ENCODE measurements at places on chromosomes 12 and 14.

- no peak for DNase-seq
Observed at GRCh38 chr14:104119119-104119487, 19.3 kb upstream of the KIF26A start.

DNA sequence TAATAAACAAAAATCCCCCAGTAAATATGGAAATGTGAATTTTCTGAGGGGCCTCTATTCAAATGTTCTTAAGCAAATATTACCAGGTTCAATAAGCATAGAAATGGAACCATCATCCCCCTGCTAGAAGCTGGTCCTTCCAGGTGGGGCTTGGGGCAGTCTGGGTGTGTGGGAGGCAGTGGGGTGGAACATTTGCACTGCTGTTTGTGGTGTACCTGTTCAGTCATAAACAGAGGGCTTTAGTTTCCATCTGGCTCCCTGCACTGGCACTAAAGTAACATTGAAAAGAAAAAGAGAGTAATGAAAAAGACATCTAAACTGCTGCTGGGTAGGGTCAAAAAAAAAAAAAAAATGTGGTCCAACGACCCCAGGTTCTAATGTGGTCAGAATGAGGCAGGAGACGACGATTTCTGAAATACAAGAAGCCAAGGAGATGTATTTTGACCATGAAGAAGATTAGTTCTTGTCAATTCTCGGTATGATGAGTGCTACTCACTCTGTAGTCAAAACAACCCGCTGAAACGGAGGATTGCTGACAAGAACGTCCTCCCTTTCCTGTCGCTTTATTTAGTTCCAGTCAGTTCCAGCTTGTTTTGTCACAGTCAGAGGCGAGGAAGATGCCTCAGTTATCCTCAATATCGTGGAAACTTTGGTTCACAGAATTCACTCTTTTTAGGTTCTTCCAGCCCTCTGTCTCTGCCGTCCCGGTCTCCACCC, 44.2 kb upstream of the MANSC4 start:
- DNase-seq = no peak

DNA sequence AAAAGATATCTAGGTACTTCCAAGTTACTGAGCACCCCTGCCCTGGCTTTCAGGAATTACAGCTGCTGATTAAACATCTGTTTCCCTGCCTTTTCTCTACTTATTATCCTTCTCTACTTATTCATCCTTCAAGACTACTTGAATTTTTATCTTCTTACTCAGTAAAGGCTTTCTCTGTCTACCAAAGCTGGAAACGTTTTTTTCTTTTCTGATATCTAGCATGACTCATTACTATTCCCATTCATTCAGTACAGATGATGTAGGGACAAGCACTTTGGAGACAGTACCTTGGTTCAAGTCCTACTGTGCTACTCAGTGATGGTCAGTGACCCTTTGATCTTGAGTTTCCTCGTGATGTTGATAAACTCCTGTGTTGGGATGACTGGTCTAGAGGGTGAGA, 848.7 kb downstream of the NRXN3 start:
- DNase-seq = no peak

GRCh38 chr12:123917337-123917850, 55.2 kb downstream of the CCDC92 start:
- DNase-seq = no peak

- DNase-seq = no peak
Observed at GRCh38 chr12:46380881-46381280, 8.3 kb upstream of the SLC38A2 start.

DNA sequence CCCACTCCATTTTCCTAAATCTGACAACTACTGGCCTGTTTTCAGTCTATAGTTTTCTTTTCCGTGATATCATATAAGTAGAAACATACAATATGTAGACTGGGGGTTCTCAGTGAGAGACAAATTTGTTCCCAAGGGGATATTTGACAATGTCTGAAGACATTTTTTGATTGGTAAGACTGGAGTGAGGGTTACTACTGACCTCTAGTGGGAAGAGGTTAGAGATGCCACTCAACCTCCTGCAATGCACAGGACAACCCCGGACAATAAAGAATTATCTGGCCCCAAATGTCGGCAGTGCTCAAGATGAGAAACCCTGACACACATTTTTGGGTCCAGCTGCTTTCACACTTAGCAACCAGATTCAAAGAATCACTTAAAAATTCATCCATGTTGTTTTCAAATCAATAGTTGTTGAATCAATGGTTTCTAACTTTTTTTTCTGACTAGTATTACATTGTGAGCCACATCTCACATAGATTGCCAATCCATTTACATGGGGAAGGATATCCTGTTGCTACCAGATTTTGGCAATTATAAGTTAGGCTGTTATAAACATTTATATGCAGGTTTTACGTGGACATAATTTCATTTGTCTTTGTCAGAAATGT, 307.1 kb downstream of the RPL10L start:
- DNase-seq = peak; percentile 7

- no peak for DNase-seq
Observed at GRCh38 chr12:5088586-5089264, 45.0 kb downstream of the KCNA5 start.

GRCh38 chr12:94109160-94109559, 39.2 kb upstream of the PLXNC1 start:
- no peak for DNase-seq

DNA sequence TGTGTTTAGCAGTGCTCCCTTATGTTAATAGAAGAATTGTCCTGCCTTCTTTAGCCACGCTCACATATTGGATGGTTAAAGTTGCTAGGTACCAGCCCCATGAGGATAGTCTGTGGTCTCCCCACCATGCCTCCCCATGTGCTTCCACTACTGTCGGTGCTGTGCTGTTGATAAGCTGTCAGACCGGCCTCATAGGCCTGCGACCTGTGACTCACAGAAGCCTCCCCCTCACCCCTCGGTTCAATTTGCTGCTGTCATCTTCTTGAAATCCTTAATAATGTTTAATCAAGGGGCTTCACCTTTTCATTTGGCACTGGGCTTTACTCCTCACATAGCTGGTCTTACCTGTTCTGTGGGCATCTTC, 227.2 kb downstream of the NPAS3 start:
- no peak for DNase-seq

- no peak for DNase-seq
Observed at GRCh38 chr14:98350213-98350612, 921.8 kb downstream of the BCL11B start.

- DNase-seq = no peak
Observed at GRCh38 chr12:46276756-46277155, 7.9 kb upstream of the SLC38A1 start.

- no peak for DNase-seq
Observed at GRCh38 chr12:116143909-116144308, 133.6 kb downstream of the MED13L start.

GRCh38 chr12:13196130-13196921, at the start of gene EMP1:
Gene EMP1 (plus strand): TSS chr12:13196726. CDS start chr12:13211511, 14,785 bp downstream.
- DNase-seq = peak; percentile 62

GRCh38 chr12:122081083-122081696, 2.6 kb downstream of the MLXIP start:
- no peak for DNase-seq

- no peak for DNase-seq
Observed at GRCh38 chr14:92906420-92906819, 16.5 kb upstream of the CHGA start.

GRCh38 chr12:83074358-83074894, 387.7 kb downstream of the TMTC2 start:
- DNase-seq = no peak

DNA sequence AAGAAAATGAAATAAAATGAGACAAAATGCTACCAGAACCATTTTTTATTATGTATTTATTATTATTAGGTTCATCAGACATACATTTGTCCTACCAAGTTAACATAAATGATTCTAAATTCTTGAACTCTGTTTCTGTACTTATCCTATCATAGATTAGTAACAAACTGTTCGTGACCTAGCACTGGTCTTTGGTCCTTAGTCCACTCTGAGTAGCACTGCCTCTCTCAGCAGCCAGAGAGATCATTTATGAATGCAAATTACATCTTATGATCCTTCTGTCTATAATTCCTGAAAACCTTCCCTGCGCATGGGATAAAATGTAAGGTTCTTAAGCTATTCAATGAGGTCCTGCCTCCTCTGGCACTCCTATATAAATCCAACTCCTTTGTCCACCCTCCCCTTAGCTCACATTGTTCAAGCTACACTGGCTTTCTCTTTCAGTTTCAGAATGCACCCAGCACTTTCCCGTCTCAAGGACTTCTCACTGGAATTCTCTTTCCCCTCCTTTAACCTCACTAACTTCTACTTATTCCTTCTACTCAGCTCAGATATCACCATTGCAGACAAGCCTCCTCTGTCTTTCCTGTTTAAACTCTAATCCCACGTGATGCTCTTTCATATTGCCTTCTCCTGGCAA, 17.1 kb downstream of the PDZRN4 start:
- DNase-seq = peak; percentile 28

- DNase-seq = no peak
Observed at GRCh38 chr12:24600551-24600950, 348.4 kb downstream of the BCAT1 start.

DNA sequence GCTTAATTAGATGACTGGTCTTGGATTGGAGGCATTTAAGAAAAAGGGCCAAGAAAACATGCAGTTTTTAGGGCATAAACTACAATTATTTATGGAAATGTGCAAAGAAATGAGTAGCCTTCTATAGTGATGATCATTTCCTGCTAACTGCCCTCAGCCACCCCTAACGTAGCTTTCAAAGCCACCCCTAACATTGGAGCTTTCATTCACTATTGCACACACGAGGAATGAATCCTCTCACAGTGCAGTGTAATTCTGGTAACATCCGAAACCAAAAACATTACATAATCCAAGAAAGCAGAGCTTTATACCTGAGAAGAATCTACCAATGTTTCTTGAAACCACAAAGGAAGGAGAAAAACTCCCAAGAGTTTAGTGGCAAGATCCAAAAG, 1003.6 kb downstream of the TMEM121 start:
- no peak for DNase-seq

DNA sequence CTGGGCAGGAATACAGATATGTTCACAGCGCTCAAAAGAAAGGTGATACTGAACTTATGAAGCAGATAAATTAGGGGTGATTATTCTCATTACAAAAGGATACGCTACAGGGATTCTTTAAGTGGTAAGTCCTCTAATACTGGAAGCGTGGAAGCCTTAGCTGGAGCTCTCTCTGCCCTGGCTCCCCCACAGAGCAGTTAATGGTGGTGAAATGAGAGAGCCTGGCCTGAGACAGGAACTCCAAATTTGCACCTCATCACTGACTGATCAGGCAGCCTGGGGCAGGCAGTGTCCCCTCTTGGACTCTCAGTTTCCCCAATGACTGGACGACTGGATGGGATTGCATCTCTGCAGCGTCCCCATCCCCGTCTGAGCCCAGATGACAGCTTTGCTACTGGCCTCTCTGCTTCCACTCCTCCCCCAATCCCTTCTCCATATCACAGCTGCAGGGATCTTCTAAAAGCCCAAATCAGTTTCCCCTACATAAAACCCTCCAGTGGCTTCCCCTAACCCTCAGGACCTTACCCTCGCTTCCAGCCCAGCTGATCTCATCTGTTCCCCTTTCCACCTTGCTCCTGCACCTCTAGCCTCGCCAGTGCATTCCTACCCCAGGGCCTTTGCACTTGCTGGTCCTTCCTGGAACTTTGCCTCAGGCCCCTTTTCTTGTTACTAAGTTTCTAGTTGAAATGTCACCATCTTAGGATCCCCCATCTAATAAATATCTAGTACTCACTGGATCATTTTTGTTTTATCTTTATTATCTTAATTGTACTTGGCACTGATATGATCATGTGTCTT, 171.7 kb upstream of the LHX5 start:
- DNase-seq = no peak

DNA sequence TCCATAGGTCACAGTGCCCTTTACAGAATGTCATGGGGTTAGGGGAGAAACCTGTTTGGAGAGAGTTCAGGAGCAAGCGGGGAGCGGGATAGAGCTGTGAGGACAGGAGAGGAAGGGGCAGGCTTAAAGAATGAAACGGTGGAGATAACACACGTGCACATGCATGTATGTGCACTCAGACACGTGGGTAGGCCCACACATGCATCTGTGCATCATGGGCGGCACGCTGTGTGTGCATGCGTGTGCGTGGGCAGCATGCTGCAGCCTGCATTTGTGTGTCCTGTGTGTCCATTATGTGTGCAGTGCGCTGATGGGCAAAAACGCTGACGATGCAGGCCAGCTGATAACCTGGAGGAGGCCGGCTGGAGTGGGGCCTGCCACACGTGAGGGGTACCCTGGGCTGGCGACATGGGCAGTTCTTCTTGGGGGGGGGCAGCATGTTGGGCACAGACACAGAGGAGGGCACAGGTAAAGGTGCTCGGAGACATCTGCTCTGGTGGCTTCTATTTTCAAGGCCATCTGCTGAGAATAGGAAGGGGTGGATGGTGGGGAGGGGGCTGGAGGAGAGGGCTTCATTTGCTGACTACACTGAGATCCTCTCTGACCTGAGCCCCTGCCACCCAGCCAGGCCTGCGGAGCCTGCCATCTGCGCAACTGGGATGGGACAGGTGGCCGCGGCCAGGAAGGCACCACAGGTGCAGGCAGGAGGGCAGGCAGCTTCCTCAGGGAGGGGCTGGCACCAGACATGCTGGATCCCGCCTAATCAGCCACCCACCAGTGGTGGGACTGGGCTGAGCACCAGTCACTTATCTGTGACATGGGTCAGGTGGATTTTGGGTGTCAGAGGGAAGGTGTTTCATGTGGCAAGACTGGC, 4.6 kb upstream of the ANKRD9 start:
- no peak for DNase-seq

DNA sequence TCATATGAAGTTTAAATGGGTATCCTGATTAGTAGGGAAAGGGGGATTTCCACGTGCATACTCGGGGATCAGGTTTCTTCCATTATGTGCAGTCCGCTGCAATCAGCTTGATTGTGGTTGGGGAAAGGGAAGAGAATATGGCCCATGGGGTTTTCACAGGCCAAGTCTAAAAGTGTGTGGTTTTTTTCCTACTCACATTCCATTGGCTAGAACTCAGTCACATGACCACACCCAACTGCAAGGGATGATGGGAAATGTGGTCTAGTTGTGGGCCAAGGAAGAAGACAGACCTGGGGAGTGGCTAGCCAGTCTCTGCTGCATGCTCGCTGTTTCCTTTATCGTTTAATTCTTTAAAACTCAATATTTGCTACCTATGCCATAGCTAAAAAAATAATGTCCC, 105.1 kb downstream of the PRIMA1 start:
- DNase-seq = peak; percentile 87

GRCh38 chr14:61747342-61747741, 14.9 kb upstream of the SNAPC1 start:
- no peak for DNase-seq

DNA sequence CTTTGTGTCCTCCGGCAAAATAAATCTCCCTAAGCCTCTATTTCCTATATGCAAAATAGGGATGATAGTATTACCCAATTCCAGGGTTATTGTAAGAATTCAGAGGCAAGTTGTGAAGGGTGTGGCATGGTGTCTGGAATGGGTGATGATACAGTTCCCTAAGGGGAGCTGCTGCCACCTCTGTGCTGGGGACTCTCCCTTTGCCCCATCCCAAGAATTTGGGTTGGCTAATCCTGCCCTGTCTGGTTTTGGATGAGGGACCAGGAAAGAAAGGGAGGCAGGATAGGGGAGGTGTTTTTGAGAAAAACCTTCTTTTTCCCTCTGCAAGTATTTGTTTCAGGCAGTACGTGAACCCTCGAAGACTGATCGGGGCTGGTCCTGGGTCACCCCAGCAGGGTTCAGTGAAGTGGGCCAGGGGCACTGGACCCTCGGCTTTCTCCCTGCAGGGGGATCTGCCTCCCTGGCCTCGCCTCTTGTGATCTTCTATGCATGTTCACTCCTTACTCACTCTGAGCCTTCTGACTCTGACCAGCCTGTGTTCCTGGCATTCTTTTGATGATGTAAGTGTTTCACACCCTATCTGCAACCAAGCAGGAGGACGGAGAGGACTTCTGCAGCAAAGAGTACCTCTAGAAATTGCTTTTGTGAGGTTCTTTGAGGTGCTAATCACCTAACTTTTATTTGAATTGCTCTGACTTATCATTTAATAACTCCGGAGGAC, 60.8 kb downstream of the RASSF3 start:
- peak; percentile 72 for DNase-seq

All from HAP-1 (cell line).